NCI-H1105 treated with DMSO at 0.1 percent for 48 hours (cell line): ENCODE measurements at places on chromosomes 7 and 10.

DNA sequence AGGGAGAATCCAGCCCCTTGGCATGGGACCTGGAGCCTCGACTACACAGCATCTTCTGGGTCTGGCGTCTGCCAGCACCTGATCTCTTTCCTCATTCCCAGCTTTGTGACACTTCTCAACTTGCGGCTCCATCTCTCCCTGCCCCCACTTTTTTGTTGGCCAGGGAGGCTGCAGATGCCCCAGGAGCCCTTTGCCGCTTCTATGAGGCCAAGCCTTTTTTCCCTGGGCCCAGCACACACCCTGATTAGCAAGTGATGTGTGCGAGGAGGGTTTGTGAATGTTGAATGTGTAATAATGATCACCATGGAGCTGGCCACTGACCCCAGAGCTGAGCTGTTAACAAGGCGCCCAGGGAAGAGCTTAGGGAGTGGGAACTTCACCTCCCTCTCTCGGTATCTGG, 4.4 kb downstream of the EVX1 start:
- no peak for DNase-seq

DNA sequence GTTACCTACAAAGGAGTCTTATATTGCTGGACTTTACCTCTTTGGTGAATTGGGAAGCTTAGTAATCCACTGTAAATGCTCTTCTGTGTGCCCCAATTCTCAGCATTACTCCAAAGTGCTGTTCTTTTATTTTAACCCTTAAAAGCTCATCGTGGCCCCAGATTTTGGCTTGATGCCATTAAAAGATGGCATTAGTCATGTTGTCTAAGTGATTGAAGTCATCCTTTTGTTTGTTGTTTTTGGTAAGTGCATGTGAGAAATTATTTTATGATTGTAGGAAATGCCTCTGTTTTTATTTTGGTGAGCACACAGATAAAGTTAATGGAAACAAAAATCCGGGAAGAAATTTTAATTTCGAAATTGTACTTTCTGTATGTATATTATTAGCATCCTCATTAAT, 82.5 kb upstream of the GATA3 start:
- no peak for DNase-seq

- peak; percentile 44 for DNase-seq
Observed at GRCh38 chr10:14478604-14479003, 147.9 kb upstream of the FRMD4A start.

GRCh38 chr7:139798221-139798620, 20.4 kb upstream of the HIPK2 start:
- DNase-seq = no peak

DNA sequence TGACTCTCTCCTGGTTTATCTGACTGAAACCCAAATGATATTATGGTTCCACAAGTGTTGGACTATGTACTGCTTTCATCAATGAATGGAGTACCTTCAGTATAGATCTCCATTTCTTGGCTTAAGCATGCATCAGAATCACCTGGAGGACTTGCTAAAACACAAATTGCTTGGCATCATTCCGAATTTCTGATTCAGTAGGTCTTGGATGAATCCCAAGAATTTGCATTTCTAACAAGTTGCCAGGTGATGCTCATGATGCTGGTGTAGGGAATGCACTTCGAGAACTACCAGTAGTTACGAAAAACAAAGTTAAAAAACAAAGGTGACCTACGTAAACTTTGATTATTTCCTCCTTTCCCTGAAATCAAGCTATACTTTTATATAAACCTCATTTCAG, 119.0 kb upstream of the FEZF1 start:
- DNase-seq = peak; percentile 89
